Effector memory CD8-positive, alpha-beta T cell (primary cell): ENCODE measurements at places on chromosomes 1 and 21.

DNA sequence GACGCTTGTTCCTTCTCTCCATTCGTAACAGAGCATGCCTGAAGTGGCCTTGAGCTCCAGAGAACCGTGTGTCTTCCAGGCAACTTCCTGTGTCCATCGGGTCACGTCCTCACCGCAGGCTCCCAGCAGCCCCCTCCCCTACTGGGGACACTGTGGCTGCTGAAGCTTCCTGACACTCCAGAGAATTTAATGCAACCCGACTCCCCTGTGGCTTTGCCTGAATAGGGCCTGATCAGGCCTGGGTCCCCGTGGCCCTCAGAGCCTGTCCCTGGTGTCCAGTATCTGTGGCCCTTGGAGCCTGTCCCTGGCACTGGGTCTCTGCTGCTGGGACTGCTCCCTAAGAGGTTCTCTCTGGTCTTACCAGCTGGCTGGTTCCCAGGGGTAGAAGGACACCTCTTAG is 219.7 kb upstream of the VAMP3 start:
- H3K27me3 ChIP-seq, result peaks cover 53% of the 10 kb centered on the region
- H3K4me1 ChIP-seq, result peaks cover 12% of the 10 kb centered on the region
- H3K27ac ChIP-seq, result no peak overlapping the region
- H3K4me3 ChIP-seq, result no peak overlapping the region
- no peaks in the 10 kb centered on the region for H3K36me3 ChIP-seq
- no peak for DNase-seq

DNA sequence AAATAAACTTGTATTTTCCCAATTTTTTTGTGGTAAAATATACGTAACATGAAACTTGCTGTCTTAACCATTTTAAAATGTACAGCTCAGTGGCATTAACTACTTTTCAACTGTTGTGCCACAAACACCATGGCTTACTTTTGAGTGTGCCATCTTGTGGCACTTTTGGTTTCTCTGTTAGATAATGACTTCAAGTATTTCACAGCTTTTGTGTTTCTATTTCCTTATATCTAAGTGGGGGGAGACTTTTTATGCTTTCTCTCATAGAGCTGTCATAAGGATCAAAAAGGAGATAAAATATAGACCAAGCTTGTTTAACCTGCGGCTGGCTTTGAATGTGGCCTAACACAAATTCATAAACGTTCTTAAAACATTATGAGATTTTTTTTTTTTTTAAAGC is 44.3 kb downstream of the CDC14A start:
- peak overlapping the region; percentile 66 for H3K4me3 ChIP-seq
- peaks cover 58% of the 10 kb centered on the region for H3K36me3 ChIP-seq
- DNase-seq, result peak; percentile 29
- peak overlapping the region; percentile 92 for H3K27ac ChIP-seq
- H3K4me1 ChIP-seq, result peaks cover 76% of the 10 kb centered on the region

GRCh38 chr1:10787286-10787685 is 9.2 kb downstream of the CASZ1 start:
- no peaks in the 10 kb centered on the region for H3K4me1 ChIP-seq
- no peak for DNase-seq
- no peak overlapping the region for H3K27ac ChIP-seq
- peaks cover 41% of the 10 kb centered on the region for H3K27me3 ChIP-seq

DNA sequence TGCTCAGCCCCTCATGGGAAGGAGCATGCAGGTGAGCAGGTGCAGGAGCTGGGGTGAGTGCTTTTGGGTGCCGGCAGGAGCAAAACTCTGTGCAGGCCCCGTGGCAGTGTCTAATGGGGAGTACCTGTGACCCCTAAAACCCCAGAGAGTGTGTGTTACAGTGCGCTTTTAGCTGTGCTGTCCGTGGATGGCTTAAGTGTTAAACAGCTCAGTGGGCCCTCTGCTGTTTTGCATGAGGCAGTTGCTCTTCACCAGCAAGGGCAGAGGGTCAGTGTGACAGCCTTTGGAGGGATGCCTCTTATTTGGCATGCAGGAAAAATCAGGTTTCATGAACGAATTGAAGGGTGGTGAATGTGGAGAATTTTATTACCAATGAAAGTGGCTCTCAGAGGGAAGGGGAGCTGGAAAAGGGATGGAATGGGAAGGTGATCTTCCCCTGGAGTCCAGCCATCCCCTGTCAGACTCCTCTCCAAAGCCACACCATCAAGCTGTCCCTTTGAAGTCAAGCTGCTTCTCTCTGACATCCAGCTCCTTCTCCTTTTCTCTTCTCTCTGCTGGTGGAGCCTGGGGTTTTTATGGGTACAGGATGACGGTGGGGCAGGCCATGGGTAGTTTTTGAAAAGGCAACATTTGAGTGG is 17.0 kb upstream of the ALG14 start:
- DNase-seq, result no peak
- no peaks in the 10 kb centered on the region for H3K4me1 ChIP-seq
- H3K36me3 ChIP-seq, result no peaks in the 10 kb centered on the region
- no peak overlapping the region for H3K27ac ChIP-seq
- H3K4me3 ChIP-seq, result no peak overlapping the region

DNA sequence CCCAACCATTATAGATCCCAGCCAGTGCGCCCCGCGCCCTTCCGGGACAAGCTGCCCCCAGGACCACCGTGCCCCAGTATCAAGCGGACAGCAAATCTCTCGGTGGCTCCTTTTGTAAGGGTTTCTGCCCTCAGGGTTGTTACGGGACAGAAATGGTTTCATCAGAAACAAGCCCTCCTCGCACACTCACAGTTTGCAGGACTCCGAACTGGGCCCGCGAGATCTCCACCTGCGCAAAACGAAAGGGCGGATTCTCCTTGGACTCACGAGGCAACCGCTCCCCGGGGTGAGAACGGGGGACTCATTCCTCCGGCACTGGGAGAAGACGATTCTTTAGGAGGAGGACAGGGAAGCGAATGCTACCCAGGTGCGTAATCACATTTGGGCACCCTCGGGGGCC is 51.1 kb upstream of the H6PD start:
- peaks cover 8% of the 10 kb centered on the region for H3K4me1 ChIP-seq
- H3K27ac ChIP-seq, result no peak overlapping the region
- H3K27me3 ChIP-seq, result peaks cover 41% of the 10 kb centered on the region
- no peak for DNase-seq
- H3K36me3 ChIP-seq, result peaks cover 3% of the 10 kb centered on the region

DNA sequence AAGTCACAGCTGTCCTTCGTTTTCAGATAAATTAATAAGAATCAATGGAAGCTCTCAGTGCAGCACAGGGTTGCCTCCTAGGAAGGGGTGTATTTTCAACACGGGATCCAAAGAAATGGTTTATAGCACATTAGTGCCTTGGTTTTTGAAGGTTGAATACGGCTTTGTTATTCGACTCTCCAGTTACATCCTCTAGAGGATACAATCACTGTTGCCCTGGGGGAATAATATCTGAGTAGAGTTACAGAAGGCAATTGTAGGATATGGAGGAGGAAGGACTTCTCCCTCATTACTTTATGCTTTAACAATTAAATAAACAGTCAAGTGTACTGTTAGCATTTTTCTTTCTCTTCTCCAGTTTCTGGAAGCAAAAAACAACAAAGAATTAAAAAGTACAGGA is 14.3 kb upstream of the ZNF326 start:
- H3K27ac ChIP-seq, result no peak overlapping the region
- DNase-seq, result no peak
- H3K4me3 ChIP-seq, result no peak overlapping the region
- H3K4me1 ChIP-seq, result no peaks in the 10 kb centered on the region
- H3K36me3 ChIP-seq, result no peaks in the 10 kb centered on the region
- peaks cover 7% of the 10 kb centered on the region for H3K27me3 ChIP-seq

DNA sequence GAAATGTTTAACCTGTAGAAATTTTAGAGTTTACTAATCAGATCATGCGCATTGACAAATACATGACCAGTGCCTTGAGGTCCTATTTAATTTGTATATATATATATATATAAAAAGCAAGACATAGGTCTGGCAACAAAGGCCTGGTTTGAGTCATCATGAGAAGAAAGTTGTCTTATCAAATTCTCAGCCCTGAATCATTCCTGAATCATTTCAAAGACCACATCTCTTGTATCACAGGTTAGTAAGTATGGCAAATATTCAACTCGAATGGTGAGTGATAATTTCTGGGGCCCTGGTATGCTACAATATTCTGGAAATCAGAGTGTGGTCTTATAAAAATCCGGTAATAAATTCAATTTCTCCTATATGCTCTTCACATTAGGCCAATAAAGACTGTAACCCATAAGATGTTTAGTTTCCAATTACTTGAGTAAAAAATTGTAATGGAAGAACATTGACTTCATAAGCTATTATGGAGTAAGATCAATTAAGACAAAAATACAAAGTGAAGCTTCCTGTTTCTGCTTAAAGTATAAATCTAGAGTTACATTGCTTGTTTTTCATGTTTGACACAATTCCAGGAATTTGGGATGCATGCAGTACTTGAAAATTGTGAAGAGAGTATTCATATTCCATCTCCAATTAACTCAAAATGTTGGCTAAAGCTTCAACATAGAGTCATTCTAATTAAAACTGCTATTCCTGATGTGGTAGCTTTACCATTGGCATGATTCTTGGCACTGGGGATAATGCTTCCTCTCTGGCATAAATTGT is 309.4 kb downstream of the BRINP3 start:
- H3K27ac ChIP-seq, result no peak overlapping the region
- no peaks in the 10 kb centered on the region for H3K4me1 ChIP-seq
- H3K4me3 ChIP-seq, result no peak overlapping the region
- H3K36me3 ChIP-seq, result no peaks in the 10 kb centered on the region
- no peaks in the 10 kb centered on the region for H3K27me3 ChIP-seq
- DNase-seq, result no peak

DNA sequence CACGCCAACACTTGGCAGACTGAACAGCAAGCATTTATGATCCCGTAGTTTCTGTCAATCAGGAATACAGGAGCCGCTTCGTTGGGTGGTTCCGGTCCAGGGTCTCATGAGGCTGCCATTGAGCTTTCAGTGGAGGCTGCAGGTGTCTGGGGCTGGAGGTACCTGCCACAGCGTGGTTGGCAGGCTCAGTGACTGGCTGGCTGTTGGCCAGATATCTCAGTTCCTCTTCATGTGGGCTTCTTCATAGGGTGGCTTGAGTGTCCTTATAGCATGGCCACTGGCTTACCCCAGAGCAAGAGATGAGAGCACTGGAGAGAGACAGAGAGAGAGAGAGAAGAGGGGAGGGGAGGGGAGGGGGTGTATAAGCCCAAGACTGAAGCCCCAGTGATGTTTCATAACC is 29.3 kb downstream of the PIK3CD start:
- H3K27me3 ChIP-seq, result no peaks in the 10 kb centered on the region
- H3K4me3 ChIP-seq, result peak overlapping the region; percentile 28
- peak overlapping the region; percentile 85 for H3K27ac ChIP-seq
- H3K4me1 ChIP-seq, result peaks cover 50% of the 10 kb centered on the region
- peaks cover 59% of the 10 kb centered on the region for H3K36me3 ChIP-seq
- no peak for DNase-seq

GRCh38 chr1:31696242-31696641 is 7.6 kb downstream of the COL16A1 start:
- peaks cover 28% of the 10 kb centered on the region for H3K4me1 ChIP-seq
- no peaks in the 10 kb centered on the region for H3K27me3 ChIP-seq
- no peak for DNase-seq
- H3K27ac ChIP-seq, result no peak overlapping the region

GRCh38 chr1:226629896-226630550 is 81.5 kb downstream of the STUM start:
- H3K36me3 ChIP-seq, result peaks cover 33% of the 10 kb centered on the region
- DNase-seq, result no peak
- no peak overlapping the region for H3K4me3 ChIP-seq
- H3K27me3 ChIP-seq, result no peaks in the 10 kb centered on the region
- H3K27ac ChIP-seq, result peak overlapping the region; percentile 56

DNA sequence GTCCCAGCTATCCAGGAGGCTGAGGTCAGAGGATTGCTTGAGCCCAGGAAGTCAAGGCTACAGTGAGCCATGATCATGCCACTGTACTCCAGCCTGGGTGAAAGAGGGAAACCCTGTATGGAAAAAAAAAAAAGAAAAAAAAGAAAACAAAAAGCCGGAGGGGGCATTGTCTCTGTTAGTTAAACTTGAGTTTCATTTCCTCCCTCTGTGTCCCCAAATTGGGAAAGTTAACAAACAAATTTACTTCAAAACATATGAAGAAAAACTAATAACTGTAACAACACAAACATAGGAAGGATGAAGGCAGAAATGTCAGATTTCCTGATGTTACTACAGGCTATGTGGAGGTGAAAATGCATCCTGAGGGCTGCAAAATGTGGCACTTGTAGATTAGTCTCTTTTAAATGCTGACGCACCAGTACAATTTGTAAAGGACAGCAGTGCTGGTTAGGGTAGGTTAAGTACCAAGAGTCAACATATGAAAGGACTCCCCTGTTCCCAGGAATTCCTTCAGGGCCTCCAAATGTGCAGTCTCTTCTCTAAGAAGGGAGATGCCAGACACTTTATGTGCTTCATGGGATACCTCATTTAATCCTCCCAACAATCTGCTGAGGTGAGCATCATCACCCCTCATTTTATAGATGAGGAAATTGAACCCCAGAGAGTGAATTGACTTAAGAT is 52.9 kb downstream of the DEGS1 start:
- H3K27me3 ChIP-seq, result no peaks in the 10 kb centered on the region
- no peak overlapping the region for H3K27ac ChIP-seq
- H3K4me1 ChIP-seq, result no peaks in the 10 kb centered on the region
- H3K36me3 ChIP-seq, result peaks cover 29% of the 10 kb centered on the region
- DNase-seq, result no peak
